Stimulated activated CD8-positive, alpha-beta memory T cell treated with anti-CD3 and anti-CD28 coated beads, Interleukin-2, amount 100 ng/mL, for 1 hour (primary cell): ENCODE measurements at places on chromosomes 7 and 10.

- no peak for DNase-seq
Measured at GRCh38 chr10:88428442-88428841, 154.7 kb downstream of the RNLS start.

DNA sequence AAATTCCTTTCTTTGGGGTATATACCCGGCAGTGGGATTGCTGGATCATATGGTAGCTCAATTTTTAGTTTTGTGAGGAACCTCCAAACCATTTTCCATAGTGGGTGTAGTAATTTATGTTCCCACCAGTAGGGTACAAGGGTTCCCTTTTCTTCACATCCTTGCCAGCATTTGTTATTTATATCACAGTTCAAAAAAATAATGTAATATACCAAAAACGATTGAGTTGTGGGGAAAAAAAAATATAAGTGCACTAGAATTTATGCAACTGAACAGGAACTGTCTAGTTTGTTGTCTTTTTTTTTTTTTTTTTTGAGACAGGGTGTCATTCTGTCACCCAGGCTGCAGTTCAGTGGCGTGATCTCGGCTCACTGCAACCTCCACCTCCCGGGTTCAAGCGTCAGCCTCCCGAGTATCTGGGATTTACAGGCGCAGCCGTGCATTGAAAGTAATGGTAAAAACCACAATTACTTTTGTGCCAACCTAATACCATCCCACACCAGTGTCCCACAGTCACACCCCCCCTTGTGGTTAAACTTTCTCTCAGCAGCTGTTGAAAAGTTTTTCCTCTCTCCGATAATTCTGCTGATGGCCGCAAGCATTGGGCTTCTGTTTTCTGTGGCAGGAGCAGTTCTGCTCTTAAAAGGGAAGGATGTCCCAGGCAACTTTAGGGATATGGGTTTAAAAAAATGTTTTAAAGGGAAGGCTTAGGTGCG lies 6.8 kb upstream of the LAT2 start:
- no peak for DNase-seq

GRCh38 chr10:51246156-51246555 lies 171.9 kb downstream of the PRKG1 start:
- no peak for DNase-seq

GRCh38 chr10:120456626-120457430 lies at the start of gene PLPP4:
PLPP4 (plus strand) TSS chr10:120457227; CDS start chr10:120457306, 79 bp downstream.
- DNase-seq: no peak

DNA sequence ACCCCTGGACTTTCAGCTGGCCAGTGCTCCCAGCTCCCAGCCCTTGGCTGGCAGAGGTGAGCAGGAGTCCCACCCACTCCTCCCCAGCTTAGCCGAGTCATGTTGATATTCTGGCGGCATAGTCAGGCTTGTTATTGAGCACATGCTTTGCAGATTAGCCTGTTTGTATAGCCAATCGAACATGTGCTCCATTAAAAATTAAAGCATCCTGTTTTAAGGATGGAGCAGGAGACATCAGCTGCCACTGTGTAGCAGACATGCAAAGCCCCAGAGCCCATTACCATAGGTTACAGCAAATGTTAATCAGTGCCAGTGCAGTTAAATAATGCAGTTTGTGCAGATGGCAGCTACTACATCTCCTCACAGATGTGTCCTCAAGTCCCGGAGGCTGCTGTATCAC lies 574.6 kb upstream of the GALNT17 start:
- DNase-seq: no peak

GRCh38 chr10:125023255-125023654 lies 81.3 kb downstream of the ZRANB1 start:
- no peak for DNase-seq

- DNase-seq: no peak
Measured at GRCh38 chr10:126781450-126782216, 111.1 kb upstream of the C10orf90 start.
